ENCODE measurements at places on chromosomes 2 and 18.
A peak's percentile ranks its signal among the peaks of the same experiment; 100 is the strongest.

DNA sequence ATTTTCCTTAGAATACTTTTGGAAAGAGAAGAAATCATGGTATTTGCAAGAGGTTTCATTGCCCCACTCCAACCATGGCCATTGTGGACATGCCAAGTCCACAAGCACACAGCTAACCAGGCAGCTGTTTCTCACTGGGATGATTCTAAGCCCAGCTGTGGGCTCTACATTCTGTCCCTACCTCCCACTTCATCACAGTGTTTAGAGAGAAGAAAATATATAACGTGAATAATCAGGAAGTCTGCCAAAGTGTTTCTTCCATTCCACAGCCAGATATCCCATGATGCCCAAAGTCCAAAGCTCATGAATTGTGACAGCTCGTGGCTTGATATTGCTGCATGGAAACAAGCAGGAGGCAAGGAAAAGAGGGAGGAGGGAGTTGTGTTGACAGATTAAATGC lies 433.7 kb upstream of the GYPC start:
- DNase-seq: no peak

DNA sequence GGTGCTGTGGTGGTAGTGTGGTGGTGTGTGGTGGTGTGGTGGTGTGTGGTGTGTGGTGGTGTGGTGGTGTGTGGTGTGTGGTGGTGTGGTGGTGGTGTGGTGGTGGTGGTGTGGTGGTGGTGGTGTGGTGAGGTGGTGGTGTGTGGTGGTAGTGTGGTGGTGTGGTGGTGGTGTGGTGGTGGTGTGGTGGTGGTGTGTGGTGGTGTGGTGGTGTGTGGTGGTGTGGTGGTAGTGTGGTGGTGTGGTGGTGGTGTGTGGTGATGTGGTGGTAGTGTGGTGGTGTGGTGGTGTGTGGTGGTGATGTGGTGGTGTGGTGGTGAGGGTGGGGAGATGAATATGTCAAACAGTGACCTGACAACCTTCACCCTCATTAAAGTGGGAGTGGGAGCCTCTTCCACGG lies 55.6 kb upstream of the DLGAP1 start:
- DNase-seq: no peak

GRCh38 chr2:143890798-143891197 lies 629.1 kb downstream of the ZEB2 start:
- DNase-seq: no peak

DNA sequence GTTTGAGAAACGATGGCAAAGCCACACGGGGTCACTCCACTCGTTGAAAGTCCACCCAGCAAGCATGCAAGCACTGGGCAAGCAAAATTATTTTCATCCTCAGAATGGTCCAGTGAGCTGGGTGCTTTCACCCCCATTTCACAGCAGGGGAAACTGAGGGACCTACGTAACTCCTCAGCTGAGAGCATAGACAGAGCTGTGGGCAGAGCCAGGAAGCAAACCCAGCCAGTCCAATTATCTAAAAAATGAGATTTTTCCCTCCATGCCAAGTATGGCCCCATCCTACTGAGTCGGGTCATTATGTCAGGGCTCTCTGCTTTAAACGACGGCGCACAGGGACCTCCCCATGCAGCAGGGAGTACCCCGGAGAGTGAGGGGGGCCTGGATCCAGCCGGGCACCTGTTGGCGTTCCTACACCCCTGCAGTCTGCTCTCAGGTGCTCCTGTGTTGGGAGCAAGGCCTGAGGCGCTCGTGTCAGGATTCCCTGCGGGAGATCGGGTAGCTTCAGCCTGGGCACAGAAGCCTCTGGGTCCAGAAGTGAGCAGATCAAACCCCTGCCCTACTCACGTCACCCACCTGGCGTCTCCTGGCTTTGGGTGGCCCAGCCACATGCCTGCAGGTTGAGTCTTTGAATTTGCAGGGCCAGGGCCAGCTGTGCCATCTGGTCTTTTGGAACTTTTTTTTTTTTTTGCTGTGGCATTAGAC lies 17.3 kb downstream of the TWIST2 start:
- DNase-seq: no peak

- DNase-seq: no peak
These were observed 23.0 kb downstream of the RTP5 start for GRCh38 chr2:241892299-241893137.

GRCh38 chr2:42999391-42999841 lies 207.0 kb upstream of the HAAO start:
- DNase-seq: no peak

- no peak for DNase-seq
These were observed 557.6 kb upstream of the FANCL start for GRCh38 chr2:58798676-58799208.

DNA sequence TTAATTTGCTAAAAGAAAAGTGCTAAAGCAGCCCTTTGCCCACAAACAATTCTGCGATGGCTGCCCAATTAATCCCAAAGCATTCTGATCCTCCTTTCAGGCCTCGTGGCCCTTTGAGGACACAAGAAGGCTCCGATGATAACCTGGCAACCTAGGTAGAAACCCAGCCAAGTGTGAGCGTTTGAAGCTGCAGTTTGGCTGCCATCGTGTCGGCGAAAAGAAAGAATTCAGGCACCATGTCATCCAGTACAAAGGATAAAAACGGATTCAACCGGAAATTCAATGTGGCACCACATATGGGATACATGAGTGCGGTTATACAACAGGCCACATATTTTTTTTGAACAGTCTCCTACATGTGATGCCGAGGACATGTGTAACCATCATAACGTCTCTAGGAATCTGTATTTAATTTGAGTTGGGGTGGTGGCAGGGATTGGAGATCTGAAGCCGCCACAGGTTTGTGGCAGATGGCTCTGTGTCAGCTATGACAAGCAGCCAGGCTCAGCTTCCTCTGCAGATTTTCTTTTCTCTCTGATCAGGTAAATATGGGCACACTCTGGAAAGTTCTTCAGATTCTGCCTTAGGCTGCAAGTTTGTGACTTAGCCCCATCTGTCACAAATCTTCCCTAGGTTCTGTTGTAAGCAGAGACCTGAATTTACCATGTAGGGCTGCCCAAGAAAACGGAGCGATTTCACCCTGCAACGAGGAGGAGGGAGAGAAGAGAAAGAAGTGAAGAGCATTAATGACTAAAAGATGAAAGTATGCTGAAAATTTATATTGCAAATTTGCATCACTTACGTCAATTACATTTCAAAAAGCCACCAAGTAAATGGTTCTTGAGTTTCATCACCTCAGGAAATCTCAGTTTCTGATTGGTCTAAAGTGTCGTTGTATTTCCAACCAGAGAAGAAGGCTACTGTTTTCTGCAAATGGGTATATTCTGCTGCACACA lies 573.2 kb downstream of the ZEB2 start:
- DNase-seq: peak; percentile 71

- DNase-seq: no peak
These were observed 173.1 kb upstream of the GYPC start for GRCh38 chr2:126482582-126483464.

DNA sequence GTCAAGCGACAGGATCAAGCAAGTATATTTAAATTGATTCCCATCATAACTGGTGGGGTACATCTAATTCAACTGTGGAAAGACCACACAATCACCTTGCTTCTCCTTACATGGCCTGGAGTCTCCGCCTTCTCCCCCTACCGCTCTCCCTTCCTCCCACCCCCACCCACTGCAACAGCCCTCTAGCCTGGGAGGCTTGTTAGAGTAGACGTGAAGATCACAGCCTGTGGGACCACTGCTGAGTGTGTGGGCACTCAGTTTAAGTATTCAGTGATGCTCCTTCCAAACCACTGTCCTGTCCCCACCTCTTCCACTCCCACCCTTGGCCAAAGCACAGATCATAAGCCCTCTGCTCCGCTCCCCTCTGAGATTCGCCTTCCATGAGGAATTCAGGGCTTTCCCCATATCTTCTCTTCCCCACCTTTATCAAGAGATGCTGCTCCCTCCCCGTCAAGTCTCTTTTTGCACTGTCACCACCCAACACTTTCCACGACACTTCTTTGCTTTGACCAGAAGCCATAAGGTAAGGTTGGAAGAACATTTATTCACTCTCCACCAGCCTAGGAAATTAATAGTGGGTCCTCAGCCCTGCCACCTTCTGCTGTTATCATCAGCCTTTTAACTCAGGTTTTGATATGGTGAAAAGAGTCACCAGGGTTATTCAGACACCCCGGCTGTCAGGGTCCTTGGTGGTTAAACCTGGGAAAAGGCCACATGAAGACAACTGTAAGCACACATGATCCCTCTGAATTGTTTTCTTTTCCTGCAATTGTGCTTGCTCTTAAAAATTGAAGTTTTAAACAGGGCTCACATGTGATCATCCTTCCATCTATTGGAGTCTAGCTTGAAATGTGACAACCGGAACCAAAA lies 1.7 kb downstream of the METTL4 start:
- no peak for DNase-seq

GRCh38 chr2:117815946-117816345 lies 1.5 kb downstream of the DDX18 start:
- DNase-seq: no peak

GRCh38 chr2:126801473-126801872 lies 97.2 kb upstream of the TEX51 start:
- DNase-seq: no peak

GRCh38 chr2:216159646-216160045 lies 50.5 kb downstream of the XRCC5 start:
- DNase-seq: no peak

- DNase-seq: no peak
These were observed 1293.7 kb downstream of the CNTNAP5 start for GRCh38 chr2:125318740-125319139.

DNA sequence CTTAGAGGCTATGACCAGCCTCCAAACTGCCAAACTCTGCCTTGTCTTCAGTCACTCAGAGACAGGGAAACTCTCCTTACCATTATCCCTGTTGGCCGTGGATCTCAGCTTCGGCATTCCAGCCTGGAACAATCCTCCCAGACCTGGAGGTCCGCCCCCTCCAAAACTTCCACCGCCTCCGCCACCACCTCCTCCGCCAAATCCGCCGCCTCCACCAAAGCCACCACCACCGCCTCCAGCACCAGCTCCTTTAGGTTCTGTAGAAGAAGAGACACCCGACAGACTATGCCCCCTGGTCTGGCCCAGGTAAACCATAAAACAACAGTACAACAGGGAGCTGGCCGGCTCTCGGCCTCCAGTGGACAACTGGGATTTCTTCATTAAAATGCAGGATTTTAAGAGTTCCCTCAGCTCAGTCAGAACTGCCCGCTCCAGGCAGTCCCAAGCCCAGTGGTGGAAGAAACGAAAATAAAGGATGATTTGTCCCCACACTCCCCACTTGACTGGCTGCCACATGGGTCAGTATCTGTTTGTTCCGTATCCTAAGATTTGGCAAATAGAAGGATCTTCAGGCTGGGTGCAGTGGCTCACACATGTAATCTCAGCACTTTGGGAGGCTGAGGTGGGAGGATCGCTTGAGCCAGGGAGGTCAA lies 22.4 kb downstream of the WIPF1 start:
- DNase-seq: no peak

- peak; percentile 28 for DNase-seq
These were observed 19.6 kb upstream of the CXCR1 start for GRCh38 chr2:218186355-218186766.

DNA sequence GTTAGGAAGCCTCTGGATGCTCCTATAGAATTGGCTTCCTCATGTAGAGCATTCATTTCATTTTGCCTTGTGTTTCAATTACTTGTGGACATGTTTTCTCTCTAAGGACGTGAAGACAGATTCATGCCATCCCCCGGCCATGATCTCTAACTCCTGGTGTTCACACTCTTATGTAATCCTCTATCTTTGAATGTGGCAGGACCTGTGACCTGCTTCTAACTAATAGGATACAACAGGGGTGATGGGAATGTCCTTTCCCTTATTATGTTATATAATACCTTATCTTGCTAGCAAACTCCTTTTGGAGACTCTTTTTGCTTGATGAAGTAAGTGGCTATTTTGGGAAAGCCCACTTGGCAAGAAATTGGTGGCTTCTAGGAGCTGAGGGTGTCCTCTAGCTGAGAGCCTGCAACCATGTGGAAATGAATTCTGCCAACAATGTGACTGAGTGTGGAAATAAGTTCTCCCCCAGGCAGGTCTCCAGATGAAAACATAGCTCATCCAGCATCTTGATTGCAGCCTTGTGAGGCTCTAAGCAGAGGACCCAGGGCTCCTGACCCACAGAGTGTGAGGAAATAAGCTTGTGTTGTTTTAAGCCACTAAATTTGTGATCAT lies 13.8 kb downstream of the DPYSL5 start:
- DNase-seq: no peak

- no peak for DNase-seq
These were observed 12.4 kb downstream of the GALNT5 start for GRCh38 chr2:157269922-157270321.

- DNase-seq: no peak
These were observed 35.5 kb upstream of the TMEM87B start for GRCh38 chr2:112019569-112019982.

DNA sequence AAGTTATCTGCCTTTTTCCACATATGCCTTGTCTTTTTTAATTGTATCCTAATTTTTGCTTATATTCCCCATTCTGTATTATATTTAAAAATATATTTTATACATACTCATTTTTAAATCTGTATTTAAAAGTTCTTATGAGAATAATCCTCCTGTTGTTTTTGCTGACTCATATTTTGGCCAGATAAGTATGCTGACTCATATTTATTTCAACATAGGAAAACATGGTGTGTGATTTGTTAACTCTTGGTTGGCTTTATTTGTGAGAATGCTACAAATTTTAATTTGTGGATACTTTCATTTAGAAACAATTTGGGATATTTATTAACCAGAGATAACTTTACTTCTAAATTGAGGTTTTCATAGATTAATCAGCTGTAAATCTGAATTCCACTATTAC lies 587.7 kb downstream of the CPS1 start:
- no peak for DNase-seq

All from NCI-H748 treated with DMSO at 0.1 percent for 48 hours (cell line).